NCI-H524 (cell line): ENCODE measurements at places on chromosomes 6 and 20.

GRCh38 chr6:45677381-45678284, 299.9 kb upstream of the SUPT3H start:
- no peak for DNase-seq

GRCh38 chr6:24323632-24324337, 34.1 kb downstream of the DCDC2 start:
- no peak for DNase-seq

DNA sequence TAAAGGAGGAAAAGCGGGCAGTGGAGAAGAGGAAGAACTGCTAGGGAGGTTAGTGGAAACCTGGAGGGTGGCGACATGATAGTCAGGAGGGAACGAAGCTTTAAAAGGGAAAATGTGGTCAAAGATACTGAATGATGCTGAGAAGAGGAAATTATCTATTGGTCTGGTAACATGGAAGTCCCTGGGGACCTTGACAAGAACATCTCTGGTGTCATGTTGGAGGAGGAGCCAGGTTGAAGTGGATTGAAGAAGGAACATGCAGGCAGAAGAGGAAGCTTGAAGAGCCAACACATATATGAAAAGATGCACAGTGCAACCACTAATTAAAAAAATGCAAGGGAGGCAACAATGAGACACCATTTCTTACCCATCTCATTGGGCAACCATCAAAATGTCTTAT, 251.9 kb upstream of the RNF24 start:
- DNase-seq: no peak

GRCh38 chr6:34319471-34319885, 70.7 kb upstream of the SMIM29 start:
- DNase-seq: no peak

DNA sequence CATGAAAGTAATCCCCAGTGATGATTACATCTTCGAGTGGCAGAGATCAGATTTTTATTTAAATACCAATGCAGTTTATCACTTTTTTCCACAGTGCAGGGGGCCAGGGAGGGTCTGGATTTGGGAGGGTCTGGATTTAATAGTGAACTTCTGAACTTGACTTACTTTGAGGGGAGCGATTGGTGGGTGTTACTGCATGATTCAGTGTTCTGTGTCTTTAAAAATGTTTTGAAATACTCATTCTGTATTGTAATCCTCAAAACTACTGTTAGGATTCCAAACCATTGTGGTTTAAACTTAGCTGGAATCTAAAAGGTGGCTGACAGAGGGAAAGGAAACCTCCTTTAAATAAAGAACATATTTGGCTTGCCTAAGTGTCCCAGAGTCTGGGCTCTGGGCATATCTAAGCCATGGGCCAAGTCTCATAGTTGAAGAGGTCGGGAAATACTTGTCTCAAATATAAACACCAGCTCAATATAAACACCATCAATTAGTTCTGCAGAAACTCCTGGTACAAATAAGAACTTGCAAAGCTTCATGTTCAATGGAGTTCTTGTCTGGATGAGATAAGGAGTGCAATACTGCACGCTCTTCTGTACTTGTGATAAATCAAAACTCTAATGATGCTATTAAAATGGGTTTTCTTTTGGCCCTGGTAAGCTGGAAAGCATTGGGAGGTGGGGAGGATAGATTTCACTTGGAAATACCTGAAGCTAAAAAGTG, 14.4 kb downstream of the JARID2 start:
- no peak for DNase-seq

GRCh38 chr6:154930451-154930851, 64.7 kb upstream of the TIAM2 start:
- DNase-seq: peak; percentile 99

GRCh38 chr6:161228921-161229591, 44.8 kb downstream of the AGPAT4 start:
- no peak for DNase-seq

DNA sequence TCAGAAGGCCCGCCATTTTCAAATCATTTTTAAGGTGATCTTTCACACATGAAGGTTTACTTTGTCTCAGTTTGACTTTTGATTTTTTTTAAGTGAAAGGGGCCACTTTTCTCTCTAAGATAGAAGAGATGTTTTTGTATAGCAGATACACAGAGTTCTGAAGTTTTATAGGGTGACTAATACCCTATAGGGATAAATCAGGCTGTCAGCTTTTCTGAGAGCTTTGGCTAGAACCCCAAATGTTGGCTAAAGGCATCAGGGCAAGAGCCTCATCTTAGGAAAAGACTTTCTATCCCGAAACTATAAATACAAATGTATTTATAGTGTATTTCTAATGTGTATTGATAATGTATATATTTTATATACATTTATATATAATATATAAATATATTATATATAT, 181.4 kb downstream of the TBX18 start:
- no peak for DNase-seq
